ENCODE measurements at places on chromosomes 5 and 9. TPM values are rescaled to one million over a fixed set of nuclear protein-coding genes. Genes with fewer than 3 reads are reported as not detected.

OCLN gene
- total RNA-seq, result 23.9 TPM

DOK3 gene
- 7.2 TPM for total RNA-seq

PCDHGA3 gene
- total RNA-seq, result 7.6 TPM

FRMPD1 gene
- not detected for total RNA-seq

IFNA13 gene
- total RNA-seq, result not detected
